Eye (tissue), 1 donor: ENCODE measurements at places on chromosomes 3 and 15.
A peak's percentile ranks its signal among the peaks of the same experiment; 100 is the strongest.

DNA sequence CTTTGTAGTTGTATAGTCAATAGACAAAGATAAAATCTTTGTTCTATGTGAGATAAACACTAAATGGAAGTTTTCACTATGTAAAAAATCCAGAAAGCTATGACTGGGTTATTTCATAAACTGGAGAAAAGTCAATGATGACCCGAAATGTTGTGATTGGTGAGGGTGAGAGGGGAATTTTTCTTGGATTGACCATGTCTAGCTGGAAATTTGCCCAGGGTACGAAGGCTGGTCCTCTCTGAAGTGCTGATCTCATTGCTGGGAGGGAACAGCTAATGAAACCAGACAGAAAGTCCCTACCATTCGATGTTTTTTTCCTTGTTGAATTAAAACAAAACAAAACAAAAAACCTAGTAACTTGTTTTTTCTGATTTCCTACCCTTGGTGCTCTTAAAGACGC is 14.3 kb downstream of the TPRG1 start:
- no peak for DNase-seq

GRCh38 chr3:19139863-19140262 is 8.4 kb upstream of the KCNH8 start:
- no peak for DNase-seq

DNA sequence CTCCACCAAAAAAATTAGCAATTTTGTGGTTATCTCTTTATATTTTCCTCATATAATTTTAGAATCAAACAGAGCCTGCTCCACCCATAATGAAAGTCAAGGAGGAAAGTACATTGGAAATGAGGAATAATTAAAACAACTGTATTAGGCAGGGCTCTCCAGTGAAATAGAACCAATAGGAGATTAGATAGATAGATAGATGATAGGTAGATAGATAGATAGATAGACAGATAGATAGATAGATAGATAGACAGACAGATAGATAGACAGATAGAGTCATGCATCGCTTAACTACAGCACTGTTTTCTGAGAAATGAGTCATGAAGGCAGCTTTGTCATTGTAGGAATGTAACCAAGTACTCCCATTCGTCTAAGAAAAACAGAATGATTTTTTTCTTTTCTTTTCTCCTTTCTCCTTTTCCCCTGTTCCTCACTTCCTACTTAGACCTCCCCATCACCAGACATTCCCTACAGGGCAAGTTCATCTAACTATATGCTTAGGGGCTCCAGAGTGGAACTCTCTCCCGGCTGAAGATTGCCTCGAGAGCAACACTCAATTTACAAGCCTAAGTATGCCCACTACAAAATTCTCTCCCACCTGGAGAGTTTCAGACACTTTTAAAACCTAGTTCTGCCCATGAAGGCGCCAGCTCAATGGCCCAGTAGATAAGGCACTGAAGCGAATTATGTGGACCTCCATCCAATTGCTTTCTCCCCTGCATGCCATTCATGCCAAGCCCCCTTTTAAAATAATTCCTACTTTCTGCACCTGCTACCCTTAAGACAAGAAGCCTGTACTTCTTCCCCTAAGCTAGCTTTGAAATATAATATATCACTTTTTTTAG is 53.3 kb upstream of the LIPC start:
- DNase-seq = no peak

- DNase-seq = no peak
Measured at GRCh38 chr15:84925906-84926305, 41.4 kb downstream of the SLC28A1 start.

GRCh38 chr3:173583496-173583895 is 186.0 kb downstream of the NLGN1 start:
- DNase-seq = no peak

DNA sequence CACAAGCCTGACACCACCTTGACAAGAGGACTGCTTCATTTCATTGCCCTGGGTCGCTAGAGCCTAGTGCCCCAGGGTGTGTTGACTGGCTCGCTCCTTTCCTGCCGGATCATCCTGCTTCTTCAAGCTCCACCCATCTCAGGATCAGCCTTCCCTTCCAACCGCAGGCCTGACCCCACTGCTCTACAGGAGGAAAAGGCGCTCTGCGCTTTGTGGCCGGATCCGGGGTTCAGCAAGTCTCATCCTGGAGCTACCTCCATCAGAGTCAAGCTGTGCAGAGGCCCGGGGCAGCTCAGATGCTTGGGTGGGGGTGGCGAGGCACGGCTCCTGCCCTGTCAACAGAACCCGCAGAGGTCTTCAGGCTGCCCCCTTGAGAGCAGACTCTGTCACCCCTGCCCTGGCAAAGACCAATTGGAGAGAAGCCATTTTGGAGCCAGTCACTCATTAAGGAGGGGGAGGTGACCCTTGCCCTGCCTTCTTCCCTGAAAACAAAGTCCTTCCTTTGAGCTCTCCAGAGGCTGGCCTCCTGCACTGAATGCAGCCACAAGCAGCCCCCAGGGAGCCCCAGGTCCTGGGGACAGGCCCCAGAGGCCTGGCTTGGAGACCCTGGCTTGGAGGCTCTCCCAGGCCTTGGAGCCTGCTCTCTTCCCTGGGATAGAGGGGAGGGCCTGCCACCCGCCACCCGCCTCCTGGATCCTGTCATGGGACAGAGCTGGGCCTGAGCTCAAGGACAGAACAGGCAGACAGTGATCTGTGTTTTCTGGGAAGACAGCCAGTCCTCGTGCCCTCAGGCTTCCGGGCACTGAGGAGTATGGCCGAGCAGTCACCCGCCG is 80.3 kb downstream of the CPN2 start:
- DNase-seq = no peak

DNA sequence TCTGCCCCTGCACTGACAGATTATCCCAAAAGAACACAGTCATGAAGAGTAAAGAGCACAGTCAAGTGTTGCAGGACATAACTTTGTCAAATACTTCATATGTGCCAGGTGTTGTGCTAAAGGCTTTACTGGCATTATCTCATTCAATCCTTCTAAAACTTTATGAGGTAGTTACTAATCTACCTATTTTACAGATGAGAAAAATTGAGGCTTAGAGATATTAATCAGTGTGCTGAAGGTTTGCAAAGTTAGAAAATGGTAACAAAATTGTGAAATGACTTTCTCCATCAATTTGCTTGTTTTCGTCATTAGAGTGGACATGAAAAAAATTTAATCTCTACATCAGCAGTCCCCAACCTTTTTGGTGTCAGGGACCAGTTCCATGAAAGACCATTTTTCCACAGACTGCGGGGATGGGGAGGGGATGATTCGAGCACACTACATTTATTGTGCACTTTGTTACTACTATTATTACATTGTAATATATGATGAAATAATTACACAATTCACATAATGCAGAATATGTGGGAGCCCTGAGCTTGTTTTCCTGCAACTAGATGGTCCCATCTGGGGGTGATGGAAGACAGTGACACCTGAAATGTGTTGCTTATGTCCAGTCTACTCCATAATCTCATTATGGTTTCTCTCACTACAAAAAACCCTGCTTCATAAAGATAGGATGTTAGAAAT is 8.6 kb upstream of the CAPN7 start:
- no peak for DNase-seq

- DNase-seq = no peak
Measured at GRCh38 chr15:59304034-59304795, 68.5 kb downstream of the MYO1E start.

- no peak for DNase-seq
Measured at GRCh38 chr15:71656425-71656824, 153.9 kb upstream of the NR2E3 start.

DNA sequence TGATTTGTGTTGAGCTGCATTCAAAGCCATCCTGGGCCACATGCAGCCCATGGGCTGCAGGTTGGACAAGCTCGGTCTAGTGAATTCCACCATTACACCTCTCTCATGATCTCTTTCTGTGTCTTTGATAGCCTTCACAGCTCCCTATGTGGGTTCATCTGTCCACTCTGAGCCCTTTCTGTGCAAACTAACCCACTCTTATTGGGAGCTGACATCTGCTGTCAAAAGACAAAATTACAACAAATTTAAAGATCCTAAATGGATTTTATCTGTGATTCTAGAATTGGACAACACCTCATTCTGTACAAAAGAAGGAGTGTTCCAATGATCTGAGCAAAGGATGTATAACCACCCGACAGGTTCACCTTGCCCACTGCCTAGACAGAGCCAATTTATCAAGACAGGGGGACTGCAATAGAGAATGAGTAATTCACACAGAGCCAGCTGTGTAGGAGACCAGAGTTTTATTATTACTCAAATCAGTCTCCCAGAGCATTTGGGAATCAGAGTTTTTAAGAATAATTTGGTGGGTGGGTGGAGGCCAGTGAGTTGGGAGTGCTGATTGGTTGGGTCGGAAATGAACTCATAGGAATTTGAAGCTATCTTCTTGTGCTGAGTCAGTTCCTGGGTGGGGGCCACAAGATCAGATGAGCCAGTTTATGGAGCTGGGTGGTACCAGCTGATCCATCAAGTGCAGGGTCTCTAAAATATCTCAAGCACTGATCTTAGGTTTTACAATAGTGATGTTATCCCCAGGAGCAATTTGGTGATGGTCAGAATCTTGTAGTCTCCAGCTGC is 2.6 kb upstream of the XYLB start:
- no peak for DNase-seq

- DNase-seq = no peak
Measured at GRCh38 chr3:98777801-98778220, 14.7 kb downstream of the ST3GAL6 start.

DNA sequence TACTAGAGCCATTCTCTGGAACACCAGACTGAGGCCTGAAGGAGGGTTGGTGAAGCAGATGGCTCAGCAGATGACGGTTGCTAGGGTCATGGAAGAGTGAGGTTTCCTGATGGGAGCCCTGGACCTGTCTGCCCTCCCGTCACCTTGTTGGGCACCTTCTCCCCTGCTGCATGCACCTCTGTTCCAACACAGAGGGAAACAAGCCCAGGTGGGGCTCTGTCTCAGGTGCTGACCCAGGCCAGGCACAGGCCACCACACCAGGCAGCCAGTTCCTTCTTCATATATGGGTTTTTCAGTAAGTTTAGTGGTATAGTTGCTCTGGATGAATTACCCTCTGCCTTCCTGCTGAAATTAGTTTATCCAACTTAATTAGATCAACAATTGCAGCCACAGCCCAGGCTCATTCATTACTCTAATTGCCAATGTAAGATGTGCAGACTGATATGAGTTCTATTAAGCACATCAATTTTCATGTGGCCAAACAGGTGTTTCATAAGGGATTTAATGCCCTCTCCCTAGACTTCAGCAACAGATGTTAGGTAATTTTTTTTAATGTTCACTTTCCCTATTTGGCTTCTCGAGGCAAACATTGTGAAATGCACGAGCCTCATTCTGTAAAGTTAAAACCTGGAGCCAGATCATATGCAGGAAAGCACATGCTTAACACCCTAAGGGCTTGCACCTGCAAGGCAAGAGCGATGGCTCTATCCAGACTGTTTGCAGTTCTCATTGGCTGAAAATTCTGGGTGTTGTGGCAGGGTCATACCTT is 174.8 kb downstream of the CHDH start:
- DNase-seq = no peak

GRCh38 chr3:138114431-138114918 is 933 bp downstream of the DZIP1L start:
- DNase-seq = no peak

DNA sequence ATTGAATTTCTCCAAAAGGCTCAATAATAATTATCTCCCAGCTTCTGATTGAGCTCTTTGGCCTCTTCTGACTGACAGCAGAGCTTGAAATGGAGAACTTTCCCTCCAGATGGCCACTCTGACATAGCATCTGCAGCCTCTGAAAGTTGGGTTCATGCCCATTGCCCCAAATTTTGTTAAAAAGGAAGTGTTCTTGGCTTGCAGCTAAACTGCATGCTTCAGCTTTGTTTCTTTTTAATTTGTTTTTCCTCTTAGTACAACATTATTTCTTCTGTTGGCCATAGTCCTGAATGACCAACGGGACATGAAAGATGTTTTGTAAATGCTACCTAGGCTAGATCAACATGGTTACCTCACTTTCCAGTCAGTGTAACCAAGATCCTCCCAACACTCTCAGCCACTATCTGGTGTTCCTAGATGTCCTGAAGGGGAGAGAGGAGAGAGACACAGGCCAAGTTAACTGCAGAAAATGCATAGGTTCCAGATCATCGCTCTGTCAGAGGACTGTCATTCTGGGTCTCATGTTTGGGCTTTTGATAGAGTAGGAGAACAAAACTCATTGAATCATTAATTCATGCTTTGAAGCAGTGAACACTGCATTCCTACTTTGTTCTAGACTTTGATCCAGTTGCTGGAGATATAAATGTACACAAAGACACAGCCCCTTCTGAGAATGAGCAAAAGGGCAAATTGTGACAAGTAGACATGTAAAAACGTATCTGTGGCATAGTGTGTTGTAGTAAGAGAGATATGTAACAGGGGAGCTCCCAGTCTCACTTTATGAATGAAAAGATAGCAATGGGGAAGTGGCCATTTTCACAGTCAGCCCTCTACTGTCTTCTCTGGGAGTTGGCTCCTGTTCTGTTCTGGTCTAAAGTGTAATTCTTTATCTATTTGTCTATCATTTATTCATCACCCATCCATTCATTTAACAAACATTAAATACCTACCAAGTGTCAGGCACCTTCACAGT is 156.2 kb downstream of the ZNF621 start:
- DNase-seq = no peak

DNA sequence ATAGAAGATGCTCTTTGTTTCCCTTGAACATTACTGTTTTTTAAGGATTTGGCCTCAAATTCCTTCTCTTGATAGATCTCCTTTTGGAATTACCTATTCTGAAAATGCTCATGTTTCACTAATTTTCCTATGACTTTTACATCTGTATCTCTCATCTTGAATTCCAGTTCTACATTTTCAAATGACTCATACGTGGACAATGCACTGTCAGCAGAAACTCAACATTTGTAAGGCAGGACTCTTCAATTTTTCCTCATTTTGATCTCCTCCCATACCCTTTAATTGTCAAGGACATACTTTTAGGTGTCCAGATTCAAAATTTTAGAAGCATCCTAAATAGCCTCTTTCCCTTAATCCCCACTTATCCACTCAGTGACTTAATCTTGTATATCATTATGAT is 341.0 kb upstream of the RASGRP1 start:
- DNase-seq = no peak

GRCh38 chr15:64247906-64248541 is 85.2 kb upstream of the PPIB start:
- peak; percentile 42 for DNase-seq
